ENCODE measurements at places on chromosomes 11 and 22.

DNA sequence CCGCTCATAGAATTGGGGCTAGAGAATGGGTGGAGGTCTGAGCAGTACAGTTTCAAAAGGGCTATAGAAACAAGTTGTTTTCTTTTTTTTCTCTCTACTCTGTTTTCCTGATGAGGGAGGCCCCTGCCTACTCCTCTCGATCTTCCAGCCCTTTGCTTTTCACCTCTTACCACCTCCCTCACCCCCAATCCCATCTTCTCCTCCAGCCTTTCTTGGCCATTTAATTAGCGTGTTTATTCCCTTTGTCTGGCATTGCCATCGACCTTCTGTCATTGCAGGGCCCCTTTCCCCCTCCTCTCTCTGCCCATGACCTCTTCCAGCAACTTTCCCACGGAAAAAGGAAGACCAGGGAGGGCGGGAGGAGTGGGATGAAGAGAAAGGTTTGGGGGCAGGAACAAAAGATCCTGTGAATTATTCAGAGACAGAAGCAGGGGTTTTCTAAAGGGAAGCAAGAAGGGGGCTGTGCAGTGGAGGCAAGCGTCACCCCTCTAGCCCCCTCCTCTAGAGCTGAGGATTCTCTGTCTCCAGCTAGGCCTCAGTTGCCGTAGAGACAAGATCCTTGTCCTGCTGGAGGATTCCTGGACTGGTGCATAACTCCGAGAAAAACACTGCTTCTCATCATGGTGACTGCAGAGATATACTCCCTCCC lies 12.9 kb downstream of the DTX4 start:
- no peak for DNase-seq

DNA sequence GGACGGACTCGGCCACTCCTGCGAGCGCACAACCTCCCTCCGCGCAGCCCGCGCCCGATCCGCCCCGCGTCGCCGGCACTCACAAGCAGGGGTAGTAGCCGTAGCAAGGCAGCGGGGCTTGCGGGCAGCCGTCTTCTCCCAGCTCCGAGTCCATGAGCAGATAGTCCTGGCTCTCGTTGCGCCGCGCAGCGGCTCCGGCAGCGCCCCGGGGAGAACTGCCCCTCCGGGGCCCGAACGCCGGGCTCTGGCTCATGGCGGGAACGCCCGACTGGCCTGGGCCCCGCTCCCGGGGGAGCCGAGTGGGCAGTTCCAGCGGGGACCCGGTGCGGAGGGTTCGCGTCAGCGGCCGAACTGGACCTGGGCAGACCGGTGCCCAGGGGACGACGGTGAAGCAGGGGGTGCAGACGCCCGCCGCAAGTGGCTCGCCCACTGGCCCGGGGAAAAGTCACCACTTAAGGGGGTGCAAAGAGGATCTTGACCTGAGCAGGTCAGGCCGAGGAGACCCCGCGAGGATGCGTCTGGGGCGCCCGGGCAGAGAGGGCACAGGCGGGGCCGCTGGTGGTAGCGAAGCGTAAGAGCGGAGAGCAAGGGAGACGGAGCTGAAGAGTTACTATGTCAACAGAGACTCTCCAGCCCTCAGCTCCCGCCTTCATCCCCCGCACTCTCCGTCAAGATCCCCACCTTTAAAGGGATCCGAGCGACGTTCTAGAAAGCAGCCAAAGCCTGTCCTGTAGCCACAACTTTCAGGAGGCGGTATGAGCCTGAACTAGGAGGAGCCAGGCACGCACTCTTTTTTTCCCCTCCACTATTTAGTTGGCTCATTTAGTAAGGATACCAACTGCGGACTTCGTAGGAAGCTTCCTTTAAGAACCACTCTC lies at the start of gene TRPC6:
Gene TRPC6, minus strand, starts transcription at position 757 of the 878 bp plus-strand sequence. Its CDS starts 504 bp downstream, at position 253.
- DNase-seq = no peak

GRCh38 chr22:43535741-43536140 lies 123.9 kb downstream of the MPPED1 start:
- DNase-seq = no peak

- DNase-seq = no peak
Measured at GRCh38 chr22:46843821-46844255, 81.4 kb downstream of the TBC1D22A start.

DNA sequence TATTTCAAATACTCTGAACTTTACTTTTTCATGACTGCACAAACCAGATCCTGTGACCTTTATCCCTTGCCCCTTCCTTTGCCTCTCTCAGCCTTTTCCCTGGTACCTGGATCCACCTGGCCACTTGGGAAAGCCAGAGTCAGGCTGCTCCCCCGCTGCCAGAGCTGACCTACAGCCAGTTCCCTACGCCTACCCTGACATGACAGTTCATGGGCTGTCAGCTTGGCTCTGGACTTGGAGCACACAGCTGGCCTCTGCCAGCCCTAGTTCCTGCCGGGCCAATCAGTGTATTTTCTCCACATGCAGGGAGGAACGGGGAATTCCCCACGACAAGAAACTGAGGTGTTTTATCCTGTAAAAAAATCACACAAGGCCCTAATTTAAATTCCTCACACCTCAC lies 382.6 kb downstream of the INSC start:
- no peak for DNase-seq

DNA sequence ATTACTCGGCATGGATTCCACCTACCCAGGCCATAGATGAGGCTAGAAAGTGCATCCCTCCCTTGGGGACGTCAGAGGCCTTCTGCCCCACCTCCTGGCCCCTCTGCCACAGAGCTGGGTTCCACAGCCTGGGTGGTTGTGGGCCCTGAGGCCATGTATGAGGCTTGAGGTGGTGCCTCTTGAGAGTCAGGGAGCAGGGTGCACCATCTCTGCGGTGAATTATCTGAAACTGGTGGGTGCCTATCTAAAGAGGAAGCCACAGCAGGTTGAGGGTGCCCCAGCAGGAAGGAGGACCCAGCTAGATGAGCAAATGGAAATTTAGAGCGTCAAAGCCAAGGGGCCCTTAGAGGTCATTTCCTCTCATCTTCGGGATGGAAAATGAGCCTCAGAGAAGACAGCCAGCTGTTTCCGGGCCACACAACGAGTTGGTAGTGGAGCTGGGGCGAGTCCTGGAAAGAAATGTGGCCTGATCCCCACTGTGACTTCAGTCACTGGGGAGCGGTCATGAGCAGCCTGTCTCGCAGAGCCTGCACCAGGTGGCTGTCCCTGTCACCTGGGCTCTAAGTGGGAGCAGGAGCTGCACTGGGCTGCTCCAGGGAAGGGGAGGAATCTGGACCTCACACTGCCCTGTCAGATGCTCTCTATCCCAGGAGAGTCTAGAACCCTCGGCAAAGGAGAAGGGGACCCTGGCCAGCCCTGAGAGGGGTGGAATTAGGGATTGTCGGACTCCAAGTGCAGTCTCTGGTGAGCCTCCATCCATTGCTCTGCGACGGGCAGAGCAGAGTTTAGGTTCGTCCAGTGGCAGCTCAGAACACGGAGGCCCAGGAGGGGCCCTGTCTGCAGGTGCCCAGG lies 7.3 kb downstream of the ADORA2A start:
- no peak for DNase-seq

DNA sequence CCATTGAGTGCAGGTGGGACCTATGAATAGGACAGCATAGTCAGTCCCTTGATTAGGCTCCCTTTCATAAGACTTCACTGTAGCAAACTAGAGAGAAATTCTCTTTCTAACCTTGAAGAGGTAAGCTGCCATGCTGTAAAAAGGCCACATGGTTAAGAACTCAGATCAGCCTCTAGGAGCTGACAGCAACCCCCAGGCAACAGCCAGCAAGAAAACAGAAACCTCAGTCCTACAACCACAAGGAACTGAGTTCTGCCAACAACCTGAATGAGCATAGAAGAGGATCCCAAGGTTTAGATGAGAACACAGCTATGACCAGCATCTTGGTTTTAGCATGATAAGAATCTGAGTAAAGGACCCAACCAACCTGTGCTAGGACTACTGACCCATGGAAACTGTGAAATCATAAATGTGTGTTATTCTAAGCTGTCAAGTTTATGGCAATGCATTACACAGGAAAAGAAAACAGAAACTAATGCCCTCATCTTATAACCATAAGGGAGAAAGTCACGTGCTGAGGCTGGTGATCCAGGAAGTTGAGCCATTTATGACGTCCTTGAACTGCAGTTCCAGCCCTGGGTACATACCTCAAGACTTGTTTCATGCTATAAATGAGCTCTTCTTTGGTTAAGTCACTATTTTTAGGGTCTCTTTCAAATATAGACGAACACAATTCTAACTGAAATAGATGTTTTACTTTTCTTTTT lies 43.3 kb downstream of the RAB38 start:
- no peak for DNase-seq

GRCh38 chr11:18229501-18229900 lies 7.1 kb downstream of the SAA4 start:
- no peak for DNase-seq

DNA sequence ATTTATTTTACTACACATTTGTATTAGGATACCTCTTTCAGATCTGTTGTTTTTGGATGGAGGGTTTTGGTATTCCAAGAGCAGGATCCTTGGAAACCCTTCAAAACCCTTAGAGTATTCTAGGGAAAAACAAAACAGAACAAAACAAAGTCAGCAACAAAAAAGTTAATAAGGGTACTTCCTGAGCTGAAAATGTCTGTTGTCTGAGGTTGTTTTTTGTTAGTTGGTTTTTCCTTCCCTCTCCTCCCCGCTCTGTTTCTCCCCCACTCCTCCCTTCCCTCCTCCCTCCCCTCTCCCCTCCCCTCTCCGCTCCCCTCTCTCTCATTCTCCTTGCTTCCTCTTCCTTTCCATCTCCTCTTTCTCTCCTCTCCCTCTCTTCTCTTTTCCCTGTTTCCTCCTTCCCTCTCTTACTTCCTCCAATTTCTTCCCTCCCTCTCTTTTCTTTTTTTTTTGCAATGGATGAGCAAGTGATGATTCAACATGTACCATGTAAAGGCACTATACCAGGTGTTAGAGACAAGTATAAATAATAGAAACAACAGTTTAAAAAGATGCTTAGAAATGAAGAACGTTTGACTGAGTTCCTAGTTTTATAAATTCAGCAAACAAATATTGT lies 160.6 kb downstream of the TMEM135 start:
- no peak for DNase-seq

DNA sequence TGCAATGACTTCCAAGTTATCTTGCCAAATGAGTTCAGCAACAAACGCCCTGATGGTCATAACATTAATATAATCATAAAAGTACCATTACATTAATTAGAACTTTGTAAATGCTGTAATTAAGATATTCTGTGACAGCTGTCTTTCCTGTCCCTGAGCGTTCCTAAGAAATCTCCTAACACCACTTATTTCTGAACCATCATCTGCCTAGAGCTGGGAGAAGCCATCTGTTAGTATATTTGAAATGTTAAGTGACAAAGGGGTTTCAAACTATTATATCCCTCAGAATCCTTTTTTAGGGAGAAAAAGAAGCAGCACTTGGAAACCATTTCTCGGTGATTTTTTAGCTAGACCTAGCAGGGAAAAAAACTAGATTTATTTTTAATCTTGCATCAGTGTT lies 657.5 kb downstream of the FAM181B start:
- DNase-seq = no peak

- DNase-seq = no peak
Measured at GRCh38 chr11:94521684-94522083, 9.4 kb downstream of the C11orf97 start.

All from smooth muscle cell of the brain vasculature (primary cell).